Natural killer cell treated with Interleukin-12 subunit alpha and Interleukin-12 subunit beta and Interleukin-15 and Interleukin-18, amount 100 ng/mL, for 72 hours (primary cell): ENCODE measurements at places on chromosomes 12 and 14. TPM values are rescaled to one million over a fixed set of nuclear protein-coding genes. Genes with fewer than 3 reads are reported as not detected.

The IFT43 gene
- 11.5 TPM for total RNA-seq

GRCh38 chr14:37232907-37233481, 35.3 kb downstream of the MIPOL1 start:
- no peak overlapping the region for H3K4me3 ChIP-seq
- no peaks in the 10 kb centered on the region for H3K36me3 ChIP-seq
- H3K27me3 ChIP-seq = no peaks in the 10 kb centered on the region
- H3K4me1 ChIP-seq = no peaks in the 10 kb centered on the region
- H3K27ac ChIP-seq = no peak overlapping the region
- DNase-seq = no peak

DNA sequence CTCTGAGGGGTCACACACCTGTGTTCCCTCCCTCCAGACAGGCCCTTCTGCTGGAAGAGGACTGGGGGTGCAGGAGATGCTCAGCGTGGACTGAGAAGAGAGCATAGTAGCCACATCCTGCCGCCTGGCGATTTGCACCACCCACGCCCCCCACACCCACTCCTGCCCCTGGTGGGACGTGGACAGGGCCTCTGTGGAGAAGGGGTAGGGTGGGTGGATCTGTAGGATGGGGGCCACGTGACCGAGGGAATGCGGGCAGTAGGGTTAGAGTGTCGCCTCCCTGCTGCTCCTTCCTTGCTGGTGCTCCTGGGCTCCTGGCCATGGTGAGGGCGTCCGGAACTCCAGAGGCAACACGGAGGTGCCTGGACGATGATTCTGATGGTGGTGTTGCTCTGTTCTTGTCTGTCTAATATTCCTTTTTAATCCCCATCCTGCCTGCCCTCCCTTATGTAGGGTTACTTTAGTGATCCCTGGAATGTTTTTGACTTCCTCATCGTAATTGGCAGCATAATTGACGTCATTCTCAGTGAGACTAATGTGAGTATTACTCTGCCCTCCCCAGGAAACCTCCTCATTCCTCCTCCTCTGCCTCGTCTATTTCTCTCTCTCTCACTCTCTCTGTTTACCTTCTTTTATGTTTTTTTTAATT, 161.5 kb upstream of the FKBP4 start:
- H3K27me3 ChIP-seq = peaks cover 38% of the 10 kb centered on the region
- no peak for DNase-seq
- H3K4me3 ChIP-seq = no peak overlapping the region
- H3K4me1 ChIP-seq = no peaks in the 10 kb centered on the region

GRCh38 chr14:59199614-59200013, 11.1 kb downstream of the DAAM1 start:
- H3K27me3 ChIP-seq = no peaks in the 10 kb centered on the region
- no peak overlapping the region for H3K27ac ChIP-seq
- peaks cover 12% of the 10 kb centered on the region for H3K4me1 ChIP-seq
- H3K36me3 ChIP-seq = no peaks in the 10 kb centered on the region

DNA sequence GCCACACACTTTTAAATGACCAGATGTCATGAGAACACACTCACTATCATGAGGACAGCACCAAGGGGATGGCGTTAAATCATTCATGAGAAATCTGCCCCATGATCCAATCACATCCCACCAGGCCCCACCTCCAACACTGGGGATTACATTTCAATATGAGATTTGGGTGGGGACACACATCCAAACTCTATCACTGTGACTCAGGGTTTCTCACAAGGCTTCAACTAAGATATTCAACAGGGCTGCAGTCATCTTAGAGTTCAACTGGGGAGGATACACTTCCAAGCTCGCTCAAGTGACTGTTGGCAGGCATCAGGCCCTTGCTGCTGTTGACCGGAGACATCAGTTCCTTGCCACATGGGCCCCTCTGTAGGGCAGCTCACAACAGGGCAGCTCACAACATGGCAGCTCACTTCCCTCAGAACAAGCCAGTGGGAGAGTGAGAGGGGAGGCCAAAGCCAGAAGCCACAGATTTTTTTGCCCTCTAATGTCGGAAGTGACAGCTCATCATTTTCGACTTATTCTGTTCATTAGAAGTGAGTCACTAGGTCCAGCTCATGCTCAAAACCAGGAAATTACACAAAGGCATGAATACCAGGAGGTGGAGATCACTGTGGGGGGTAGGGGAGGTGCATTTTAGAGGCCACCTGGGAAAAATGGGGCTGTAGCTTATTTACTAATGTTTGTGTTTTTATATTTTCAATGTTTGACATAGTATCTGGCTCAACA, 50.8 kb upstream of the PTHLH start:
- H3K27me3 ChIP-seq = peaks cover 8% of the 10 kb centered on the region
- no peak for DNase-seq
- no peak overlapping the region for H3K27ac ChIP-seq
- H3K36me3 ChIP-seq = no peaks in the 10 kb centered on the region

DNA sequence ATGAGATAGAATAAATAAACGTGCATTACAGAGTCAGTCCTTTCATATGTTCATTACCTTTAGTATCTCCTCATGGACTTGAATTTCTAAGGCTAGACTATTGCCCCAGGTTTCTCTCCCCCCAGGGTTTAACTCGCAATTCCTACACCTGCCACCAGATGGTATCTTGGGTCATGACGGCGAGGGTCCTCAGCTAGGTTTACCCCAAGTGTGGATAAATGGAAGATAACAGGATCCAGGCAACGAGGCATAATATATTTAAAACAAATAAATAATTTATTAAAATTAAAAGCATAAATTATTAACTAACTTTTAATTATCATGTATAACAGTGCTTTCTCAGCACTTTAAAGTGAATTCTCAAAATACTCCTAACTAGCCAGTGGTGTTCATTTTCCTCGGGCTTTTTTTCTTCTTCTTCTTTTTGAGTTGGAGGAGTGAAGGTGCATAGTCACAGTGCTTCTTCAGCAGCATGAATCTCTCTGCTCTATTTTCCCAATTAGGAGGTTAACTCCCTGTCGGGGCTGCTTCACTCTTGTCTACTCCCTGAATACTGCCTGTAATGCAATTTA, 243.5 kb upstream of the CAND1 start:
- no peak overlapping the region for H3K27ac ChIP-seq
- H3K4me3 ChIP-seq = no peak overlapping the region
- H3K36me3 ChIP-seq = no peaks in the 10 kb centered on the region
- peaks cover 15% of the 10 kb centered on the region for H3K27me3 ChIP-seq

The SLCO1C1 gene
- not detected for total RNA-seq

The SLC17A8 gene
- not detected for total RNA-seq

DNA sequence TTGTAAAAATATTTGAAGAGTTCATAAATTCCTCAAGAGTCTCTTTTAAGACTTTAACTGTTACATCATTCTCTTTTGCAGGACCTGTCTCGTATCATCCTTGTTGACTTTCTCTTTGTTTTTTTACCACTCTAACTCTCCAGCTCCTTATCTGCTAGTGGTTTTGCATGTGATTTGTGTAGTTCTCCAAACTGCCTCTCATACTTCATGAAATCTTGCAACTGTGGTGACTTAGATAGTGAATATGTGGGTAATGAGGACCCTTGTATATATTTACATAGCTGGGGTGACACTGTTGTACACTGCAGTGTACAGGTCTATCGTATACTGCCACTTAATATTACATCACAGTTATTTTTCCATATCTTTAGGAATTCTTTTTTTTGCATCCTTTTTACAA, 40.2 kb upstream of the EMP1 start:
- H3K4me3 ChIP-seq = no peak overlapping the region
- H3K4me1 ChIP-seq = no peaks in the 10 kb centered on the region
- no peaks in the 10 kb centered on the region for H3K36me3 ChIP-seq
- no peak overlapping the region for H3K27ac ChIP-seq

The SEL1L gene
- 54.9 TPM for total RNA-seq

The GALNT9 gene
- not detected for total RNA-seq

DNA sequence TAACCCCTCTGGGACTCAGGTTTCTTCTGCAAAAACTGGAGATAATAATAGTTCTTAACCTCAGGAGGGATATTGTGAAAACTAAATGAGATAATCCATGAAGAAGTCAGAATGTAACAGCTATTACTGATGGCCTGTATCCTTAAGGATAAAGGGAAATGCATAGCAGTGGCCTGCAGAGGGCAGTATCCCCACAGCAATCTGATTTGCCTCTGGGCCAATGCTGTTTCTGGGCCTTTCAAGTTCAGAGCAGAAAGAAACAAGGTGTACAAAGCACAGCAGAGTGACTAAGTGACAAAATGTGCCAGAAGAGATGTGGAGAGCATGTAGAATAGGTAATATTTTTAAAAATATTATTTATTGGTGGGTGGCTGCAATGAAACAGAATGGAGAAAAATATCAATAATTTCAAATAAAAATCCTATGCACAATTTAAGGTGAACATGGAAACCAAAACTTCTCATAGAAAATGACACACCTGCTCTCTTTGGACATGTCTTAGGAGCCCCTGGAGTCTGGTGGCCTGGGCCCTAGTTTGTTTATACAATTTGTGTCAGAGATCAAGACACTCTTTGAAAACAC, 90.3 kb downstream of the C12orf75 start:
- no peak overlapping the region for H3K27ac ChIP-seq
- H3K4me3 ChIP-seq = no peak overlapping the region
